Adrenal gland (tissue), 19 donors: ENCODE measurements at places on chromosomes 13 and 19. TPM values are rescaled to one million over a fixed set of nuclear protein-coding genes. Genes with fewer than 3 reads are reported as not detected.

GRCh38 chr19:11100049-11100448 is 10.8 kb downstream of the LDLR start:
- DNase-seq, result no peak

DNA sequence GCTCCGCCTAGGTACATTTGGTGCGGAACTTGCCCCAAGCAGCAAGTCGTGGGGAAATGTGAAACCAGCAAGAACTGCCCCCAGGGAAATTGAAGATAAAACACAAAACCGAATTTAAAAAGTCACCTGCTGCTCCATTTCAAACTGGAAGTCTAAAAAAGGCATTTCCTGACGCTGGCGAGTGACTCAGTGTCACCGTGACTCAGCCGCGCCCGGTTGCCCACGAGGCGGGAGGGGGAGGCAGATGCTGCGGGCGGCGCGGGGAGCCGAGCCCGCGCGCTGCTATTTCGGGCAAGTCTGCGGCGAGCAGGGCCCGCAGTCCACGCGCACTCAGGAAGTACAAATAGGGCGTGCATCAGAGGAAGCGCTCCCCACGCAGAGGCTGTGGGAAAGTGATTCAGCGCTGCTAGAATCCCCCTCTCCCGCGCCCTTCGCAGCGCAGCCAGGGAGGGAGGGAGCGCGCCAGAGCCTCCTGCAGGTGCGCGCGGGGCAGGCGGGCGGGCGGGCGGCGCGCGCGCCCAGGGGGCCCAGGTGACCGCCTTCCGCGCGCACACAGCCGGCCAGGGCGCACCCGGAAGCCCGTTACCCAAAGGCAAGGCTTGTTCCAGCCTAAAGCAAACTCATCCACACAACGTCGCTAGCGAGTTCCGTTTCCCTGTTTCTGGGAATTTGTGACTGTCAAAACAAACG is 168.8 kb downstream of the COL4A1 start:
- DNase-seq, result peak; percentile 84

- DNase-seq, result no peak
Measured at GRCh38 chr13:36453516-36453915, 21.2 kb downstream of the CCNA1 start.

DNA sequence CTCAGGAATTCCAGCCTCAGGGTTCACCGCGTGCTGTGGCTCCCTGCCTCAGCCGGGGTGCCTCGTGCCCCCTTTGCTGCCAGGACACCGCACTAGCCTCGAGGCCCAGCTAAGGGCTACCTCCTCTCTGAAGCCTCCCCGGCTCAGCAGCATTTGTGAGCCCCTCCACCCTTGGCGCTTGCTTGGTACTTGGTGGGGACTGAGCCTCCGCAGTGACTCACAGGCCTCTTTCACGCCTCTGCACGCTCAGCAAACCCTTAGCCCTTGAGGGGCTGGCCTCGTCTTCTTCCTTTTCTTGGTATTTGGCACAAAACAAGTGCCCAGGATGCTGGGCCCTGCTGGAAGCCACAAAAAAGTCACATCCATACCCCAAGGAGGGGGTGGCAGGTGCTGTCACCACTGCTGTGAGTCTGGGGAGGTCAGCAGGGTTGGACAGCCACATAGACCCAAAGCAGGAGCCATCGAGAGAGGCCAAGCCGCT is 85.4 kb upstream of the TM9SF2 start:
- no peak for DNase-seq

- no peak for DNase-seq
Measured at GRCh38 chr19:1882089-1882785, 3.1 kb downstream of the ABHD17A start.

- no peak for DNase-seq
Measured at GRCh38 chr19:15812060-15812722, 3.3 kb downstream of the OR10H1 start.

KLK14 gene
- total RNA-seq, result not detected

EFNA2 gene
- not detected for total RNA-seq

TGFBR3L gene
- not detected for total RNA-seq

ADPRHL1 gene
- 3.4 TPM for total RNA-seq

PSG7 gene
- total RNA-seq, result not detected

NKG7 gene
- total RNA-seq, result 1.1 TPM

YJEFN3 gene
- total RNA-seq, result 0.97 TPM

ZNF223 gene
- total RNA-seq, result 6.0 TPM

PSG6 gene
- not detected for total RNA-seq

C2CD4C gene
- total RNA-seq, result 1.2 TPM

GGACT gene
- 7.6 TPM for total RNA-seq
